ENCODE measurements at places on chromosomes 6 and 20.

GRCh38 chr6:31651602-31652191, 764 bp downstream of the BAG6 start:
- DNase-seq: no peak

- no peak for DNase-seq
Measured at GRCh38 chr6:116405138-116405537, 34.4 kb downstream of the DSE start.

- no peak for DNase-seq
Measured at GRCh38 chr20:37280403-37280802, 9.1 kb upstream of the MANBAL start.

DNA sequence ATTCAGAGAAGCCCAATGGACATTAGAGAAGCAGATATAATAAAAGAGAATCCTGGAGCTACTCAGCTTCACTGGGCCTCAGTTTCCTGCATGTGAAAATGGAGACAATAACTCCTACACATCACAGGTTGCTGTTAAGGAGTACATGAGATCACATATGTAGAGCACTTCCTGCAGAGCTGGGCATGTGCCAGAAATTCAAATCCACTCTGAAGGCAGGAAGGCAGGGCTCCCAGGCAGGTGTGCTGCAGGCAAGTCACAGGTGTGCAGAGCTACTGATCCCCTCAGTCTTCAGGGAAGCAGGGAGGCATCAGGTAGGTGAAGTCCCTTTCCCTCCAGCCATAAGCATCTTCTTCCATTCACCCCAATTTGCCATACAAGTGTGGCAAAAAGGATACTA, 48.0 kb downstream of the DST start:
- no peak for DNase-seq

- no peak for DNase-seq
Measured at GRCh38 chr6:106084106-106084988, 1.8 kb upstream of the PRDM1 start.

DNA sequence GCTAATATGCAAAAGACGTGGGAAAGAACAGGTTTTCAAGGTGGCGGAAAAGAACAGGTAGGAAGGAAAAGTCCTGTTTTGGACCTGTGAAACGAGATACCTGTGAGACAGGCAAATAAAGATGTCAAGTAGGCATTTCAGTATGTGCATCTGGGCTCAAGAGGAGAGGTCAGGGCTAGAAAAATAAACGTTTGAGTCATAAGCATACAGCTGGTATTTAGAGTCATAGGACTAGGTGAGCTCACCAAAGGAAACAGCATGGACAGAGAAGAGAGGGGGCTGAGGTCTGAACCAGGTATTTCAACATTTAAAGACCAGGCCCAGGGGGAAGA, 14.9 kb downstream of the MTFR2 start:
- DNase-seq: no peak
